ENCODE measurements at places on chromosomes 11 and 22.

DNA sequence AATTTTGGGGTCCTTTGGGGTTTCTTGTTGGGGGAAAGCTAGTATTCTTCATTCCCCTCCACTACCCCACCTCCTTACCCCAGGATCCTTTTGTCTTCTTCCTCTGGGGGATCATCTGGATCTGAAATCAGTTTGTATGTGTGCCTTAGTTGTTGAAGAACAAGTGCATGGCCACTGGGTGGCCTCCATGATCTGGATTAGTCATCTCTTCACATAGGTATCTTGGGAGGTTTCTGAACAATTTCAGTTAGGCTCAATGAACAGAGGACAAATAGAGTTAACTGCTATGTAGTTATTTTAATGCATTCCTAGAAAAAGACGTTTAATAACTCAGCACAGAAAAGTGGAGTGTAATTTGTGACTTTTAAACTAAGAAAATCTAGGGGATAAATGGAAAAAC, 7.1 kb upstream of the VWA5A start:
- DNase-seq: no peak

DNA sequence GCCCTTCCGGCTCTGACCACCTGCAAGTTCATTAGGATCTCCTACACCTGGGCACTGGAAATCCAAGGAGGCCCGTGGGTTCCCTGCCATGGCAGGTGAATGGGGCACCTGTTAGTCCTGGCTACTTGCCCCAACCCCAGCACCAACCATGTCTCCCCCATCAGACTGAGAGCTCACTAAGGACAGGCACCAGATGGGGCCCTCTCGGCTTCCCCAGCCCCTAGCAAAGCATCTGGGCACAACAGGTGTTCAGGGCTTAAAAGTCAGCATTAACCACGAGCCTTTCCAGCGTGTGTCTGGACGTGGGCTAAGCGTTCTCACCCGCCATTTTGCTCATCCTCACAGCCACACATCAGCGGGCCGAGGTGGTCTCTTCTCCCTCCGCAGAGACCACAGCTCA, 2.2 kb downstream of the SULT4A1 start:
- no peak for DNase-seq

- DNase-seq: no peak
Measured at GRCh38 chr22:42326301-42326700, 55.8 kb upstream of the TCF20 start.

DNA sequence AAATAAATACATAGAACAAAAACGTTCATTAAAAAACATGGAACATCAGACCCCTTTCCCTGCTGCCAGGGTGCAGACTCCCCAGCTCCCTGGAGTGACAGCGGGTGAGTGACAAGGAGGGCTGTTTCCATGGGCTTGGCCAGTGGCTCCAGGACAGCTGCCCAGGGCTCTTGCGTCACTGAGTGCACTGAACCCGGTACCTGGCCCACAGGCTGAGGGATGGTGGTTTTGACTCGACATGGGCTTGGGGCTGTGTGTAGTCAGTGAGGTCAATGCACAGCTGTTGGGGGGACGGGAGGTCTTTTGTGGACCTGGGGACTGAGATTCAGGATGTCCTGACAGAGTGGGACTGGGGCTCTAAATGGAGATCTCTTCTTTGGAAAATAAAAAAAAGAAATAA, 142.1 kb upstream of the B3GAT1 start:
- no peak for DNase-seq

GRCh38 chr22:41847300-41847699, 14.4 kb downstream of the SREBF2 start:
- DNase-seq: no peak

DNA sequence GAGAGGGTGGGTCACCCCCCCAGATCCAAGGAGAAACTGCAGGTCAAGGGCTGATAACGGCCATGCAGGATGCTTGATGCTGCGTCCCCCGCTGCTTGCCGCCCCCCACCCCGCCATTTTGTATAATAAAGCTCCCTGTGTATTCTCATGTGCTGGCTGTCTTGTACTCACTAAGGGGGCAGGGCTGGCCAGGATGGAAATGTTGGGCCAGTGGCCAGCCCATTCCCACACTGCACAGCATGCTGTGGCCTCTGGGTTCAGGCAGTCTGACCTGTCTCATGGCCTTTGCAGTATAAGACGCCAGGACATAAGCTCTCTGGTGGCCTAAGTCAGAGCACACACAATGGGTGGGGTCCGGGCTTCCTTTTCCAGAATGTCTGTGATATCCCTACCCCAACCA, 421 bp upstream of the PRR33 start:
- no peak for DNase-seq

DNA sequence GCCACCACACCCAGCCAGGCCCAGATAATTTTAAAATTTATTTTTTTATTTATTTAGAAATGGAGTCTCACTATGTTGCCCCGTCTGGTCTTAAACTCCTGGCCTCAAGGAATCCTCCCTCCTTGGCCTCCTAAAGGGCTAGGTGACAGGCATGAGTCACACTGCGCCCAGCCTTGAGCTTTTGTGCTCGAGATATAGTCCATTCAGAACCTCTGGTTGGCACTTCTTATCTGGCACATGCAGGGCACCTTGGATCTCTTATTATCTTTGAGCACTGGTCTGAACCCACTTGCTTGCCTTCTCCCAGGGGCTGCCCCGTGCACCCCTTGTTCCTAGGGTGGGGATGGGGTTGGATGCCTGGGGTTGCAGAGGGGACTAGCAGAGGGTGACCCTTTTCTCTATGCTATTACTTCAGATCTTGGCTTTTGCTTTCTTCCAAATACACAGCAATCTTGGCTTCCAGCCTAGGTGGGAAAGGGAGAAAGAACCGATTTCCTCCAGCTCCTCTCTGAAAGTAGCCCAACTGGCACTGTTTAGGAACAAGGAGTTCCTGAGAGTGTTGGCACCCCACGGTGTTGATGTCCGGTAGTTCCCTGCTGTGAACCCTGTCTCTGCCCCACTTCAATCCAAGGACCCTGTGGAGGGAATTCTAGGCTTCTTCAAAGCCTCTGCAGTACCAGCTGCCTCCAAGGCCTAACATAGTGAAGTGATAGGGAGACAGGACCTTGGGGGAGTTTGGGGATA, 1.3 kb upstream of the SLC3A2 start:
- DNase-seq: no peak

DNA sequence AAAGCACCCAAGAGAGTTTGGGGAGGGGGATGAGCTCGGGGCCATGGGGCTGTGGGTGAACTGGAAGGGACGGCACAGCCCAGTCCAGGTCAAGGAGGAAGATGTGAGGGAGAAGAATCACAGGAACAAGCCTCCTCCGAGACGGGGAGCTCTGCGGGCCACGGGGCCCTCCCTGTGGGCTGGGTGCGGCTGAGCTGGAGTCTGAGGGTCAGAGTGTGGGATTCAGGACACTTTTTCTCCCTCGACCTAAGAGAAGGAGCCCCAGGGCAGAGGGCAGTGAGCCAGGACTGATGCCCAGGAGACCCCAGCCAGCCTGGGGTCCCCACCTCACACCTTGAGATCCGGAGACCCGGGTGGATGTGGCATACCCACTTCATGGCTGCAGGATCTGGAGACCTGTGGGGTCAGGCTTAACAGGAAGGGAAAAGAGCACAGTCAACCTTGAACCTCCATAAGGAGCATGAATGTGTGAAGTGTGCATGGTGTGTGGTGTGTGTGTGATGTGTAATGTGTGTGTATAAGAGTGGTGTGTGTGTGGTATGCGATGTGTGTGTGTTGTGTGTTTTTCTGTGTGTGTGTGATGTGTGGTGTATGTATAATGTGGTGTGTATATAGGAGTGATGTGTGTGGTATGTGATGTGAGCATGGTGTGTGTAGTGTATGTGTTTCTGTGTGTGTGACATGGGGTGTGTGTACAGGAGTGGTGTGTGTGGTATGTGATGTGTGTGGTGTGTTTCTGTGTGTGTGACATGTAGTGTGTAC, 504.6 kb downstream of the BRD1 start:
- no peak for DNase-seq

- DNase-seq: no peak
Measured at GRCh38 chr22:44603767-44604166, 98.2 kb upstream of the PRR5 start.

DNA sequence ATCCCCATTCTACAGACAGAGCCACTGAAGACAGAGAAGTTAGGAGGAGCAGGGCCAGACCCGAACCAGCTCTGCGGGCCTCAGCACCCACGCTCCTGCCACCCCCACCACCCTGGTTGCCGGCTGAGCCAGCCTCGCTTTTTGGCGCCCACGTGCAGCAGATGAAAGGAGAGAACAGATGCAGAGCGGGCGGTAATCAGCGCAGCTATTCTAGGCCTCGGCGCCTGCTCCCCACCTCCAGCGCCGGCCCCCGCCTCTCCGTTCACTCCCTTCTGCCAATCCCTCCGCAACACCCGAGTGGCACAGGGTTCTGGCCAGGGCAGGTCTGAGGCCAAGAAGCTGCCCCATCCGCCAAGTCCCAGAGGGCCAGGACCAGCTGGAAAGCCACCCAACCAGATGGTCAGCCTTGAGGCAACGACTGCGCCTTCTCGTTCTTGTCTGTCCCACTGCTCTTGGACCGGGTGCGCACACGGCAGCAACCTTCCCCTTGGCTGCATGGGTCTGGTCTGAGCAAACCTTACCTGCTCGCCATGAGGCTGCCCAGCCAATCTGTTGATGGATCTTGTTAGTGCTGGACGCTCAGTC, 16.8 kb downstream of the DNAL4 start:
- no peak for DNase-seq
